Endodermal cell (in vitro differentiated cells): ENCODE measurements at places on chromosomes 2 and 18. TPM values are rescaled to one million over a fixed set of nuclear protein-coding genes. Genes with fewer than 3 reads are reported as not detected.

EFEMP1 gene
- total RNA-seq: 3.3 and 4.0 TPM in 2 replicates

FBXO41 gene
- total RNA-seq: 8.9 and 9.0 TPM in 2 replicates

- no peak overlapping the region for H3K27ac ChIP-seq
- peaks cover 12% of the 10 kb centered on the region for H3K27me3 ChIP-seq
- DNase-seq: no peak
- H3K36me3 ChIP-seq: no peaks in the 10 kb centered on the region
- no peak overlapping the region for H3K4me3 ChIP-seq
Measured at GRCh38 chr2:230953845-230954244, 28.8 kb upstream of the GPR55 start.

- no peaks in the 10 kb centered on the region for H3K4me1 ChIP-seq
- H3K4me3 ChIP-seq: no peak overlapping the region
- H3K36me3 ChIP-seq: no peaks in the 10 kb centered on the region
- no peaks in the 10 kb centered on the region for H3K27me3 ChIP-seq
- H3K27ac ChIP-seq: no peak overlapping the region
- no peak for DNase-seq
Measured at GRCh38 chr2:162057426-162057825, 16.6 kb downstream of the DPP4 start.

GRCh38 chr2:86232910-86233309 is 33.7 kb downstream of the MRPL35 start:
- H3K27me3 ChIP-seq: no peaks in the 10 kb centered on the region
- H3K36me3 ChIP-seq: no peaks in the 10 kb centered on the region
- no peak overlapping the region for H3K27ac ChIP-seq
- no peaks in the 10 kb centered on the region for H3K4me1 ChIP-seq

DNA sequence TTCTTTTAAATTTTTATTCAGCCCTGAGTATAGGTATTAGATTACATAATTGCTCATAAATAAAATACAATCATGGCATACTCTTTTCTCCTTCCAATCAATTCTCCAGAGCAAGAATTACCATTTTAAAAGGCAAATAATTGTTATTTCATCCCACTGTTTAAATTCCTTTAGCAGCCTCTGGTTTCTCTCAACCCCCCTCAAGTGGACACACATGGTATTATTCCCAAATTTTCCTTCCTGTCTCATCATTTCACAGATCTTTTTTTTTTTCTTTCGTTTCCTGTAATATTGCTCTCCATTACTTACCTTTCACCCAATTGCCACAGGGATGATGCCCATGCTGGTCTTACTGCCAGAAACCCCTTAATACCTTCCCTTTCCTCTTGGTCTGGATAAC is 385.2 kb downstream of the RIT2 start:
- no peaks in the 10 kb centered on the region for H3K27me3 ChIP-seq
- H3K27ac ChIP-seq: no peak overlapping the region
- no peaks in the 10 kb centered on the region for H3K4me1 ChIP-seq
- H3K4me3 ChIP-seq: no peak overlapping the region

DNA sequence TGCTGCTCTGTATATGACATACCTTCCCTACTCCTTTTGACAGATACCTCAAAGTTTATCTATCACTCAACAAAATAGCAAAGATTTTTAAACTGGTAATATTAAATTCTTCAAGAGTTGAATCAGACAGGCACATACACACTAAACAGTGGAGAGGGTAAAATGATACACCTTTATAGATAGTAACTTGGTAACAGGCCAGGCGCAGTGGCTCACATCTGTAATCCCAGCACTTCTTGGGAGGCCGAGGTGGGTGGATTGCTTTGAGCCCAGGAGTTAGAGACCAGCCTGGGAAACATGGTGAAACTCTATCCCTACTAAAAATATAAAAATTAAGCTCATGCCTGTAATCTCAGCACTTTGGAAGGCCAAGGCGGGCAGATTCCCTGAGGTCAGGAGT is 23.2 kb downstream of the ASXL2 start:
- no peaks in the 10 kb centered on the region for H3K27me3 ChIP-seq
- no peaks in the 10 kb centered on the region for H3K4me1 ChIP-seq
- no peak for DNase-seq
- no peak overlapping the region for H3K27ac ChIP-seq
- H3K36me3 ChIP-seq: peaks cover 4% of the 10 kb centered on the region
- no peak overlapping the region for H3K4me3 ChIP-seq

GRCh38 chr2:134282629-134283400 is 28.9 kb downstream of the MGAT5 start:
- no peak overlapping the region for H3K27ac ChIP-seq
- DNase-seq: no peak
- no peaks in the 10 kb centered on the region for H3K27me3 ChIP-seq
- H3K4me3 ChIP-seq: no peak overlapping the region
- H3K36me3 ChIP-seq: no peaks in the 10 kb centered on the region

DNA sequence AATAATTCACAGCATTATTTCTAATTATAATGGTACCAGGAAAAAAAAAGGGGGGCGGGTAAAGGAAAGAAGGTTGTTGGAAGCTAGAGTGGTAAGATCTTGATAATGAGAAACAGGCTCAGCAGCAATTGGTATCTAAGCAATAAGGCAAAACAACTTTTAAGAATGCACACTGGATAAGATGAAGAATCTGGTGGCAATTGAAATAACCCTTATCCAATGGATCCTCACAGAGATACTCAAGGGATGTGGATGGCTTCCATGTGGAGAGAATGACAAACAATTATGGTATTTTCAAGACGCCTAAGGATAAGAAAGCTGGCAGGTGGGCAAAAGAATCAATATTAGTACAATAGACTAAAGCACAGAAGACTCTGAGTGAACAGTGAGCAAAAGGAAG is 153.6 kb downstream of the UPP2 start:
- DNase-seq: no peak
- H3K36me3 ChIP-seq: no peaks in the 10 kb centered on the region
- H3K4me1 ChIP-seq: no peaks in the 10 kb centered on the region
- no peaks in the 10 kb centered on the region for H3K27me3 ChIP-seq
- H3K27ac ChIP-seq: no peak overlapping the region

GRCh38 chr2:241302759-241303651 is 12.5 kb downstream of the HDLBP start:
- no peak for DNase-seq
- H3K4me1 ChIP-seq: peaks cover 6% of the 10 kb centered on the region
- H3K36me3 ChIP-seq: peaks cover 1% of the 10 kb centered on the region
- no peak overlapping the region for H3K4me3 ChIP-seq
- no peak overlapping the region for H3K27ac ChIP-seq
- no peaks in the 10 kb centered on the region for H3K27me3 ChIP-seq

DNA sequence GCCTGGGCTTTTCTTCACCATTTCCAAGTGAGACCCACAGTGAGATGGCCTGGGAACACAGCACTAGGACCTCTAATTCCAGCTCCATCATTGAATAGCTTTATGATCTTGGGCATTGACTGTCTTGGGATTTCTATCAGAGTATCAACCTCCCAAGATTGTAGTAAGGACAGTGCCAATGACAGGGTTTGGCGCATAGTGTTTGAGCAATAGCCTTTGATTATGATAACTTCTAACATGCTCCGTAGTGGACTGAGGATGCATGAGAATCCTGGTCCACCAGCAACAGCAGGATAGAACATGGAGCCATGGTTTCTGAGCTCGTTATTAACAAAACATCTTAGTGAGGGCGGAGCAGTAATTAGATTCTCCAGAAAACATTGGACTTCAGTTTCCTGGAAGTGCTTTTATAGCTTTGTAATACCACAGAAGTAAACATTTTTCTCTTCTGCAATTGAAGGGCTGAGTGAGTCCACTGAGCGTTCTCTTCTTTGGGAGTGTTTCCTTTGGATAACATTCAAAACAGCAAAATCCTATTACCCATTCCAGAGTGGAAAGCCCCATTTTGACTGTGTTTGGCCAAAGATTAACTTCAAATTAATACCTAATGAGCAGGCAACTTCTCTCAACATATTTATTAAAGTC is 63.7 kb downstream of the IL1R2 start:
- DNase-seq: no peak
- no peaks in the 10 kb centered on the region for H3K36me3 ChIP-seq
- no peaks in the 10 kb centered on the region for H3K27me3 ChIP-seq
- no peak overlapping the region for H3K4me3 ChIP-seq
- no peak overlapping the region for H3K27ac ChIP-seq
- H3K4me1 ChIP-seq: no peaks in the 10 kb centered on the region

- no peaks in the 10 kb centered on the region for H3K4me1 ChIP-seq
- no peak for DNase-seq
- H3K27ac ChIP-seq: no peak overlapping the region
Measured at GRCh38 chr2:215059724-215060123, 78.7 kb downstream of the ABCA12 start.
